Dermis microvascular lymphatic vessel endothelial cell (primary cell): ENCODE measurements at places on chromosomes 1 and 21. TPM values are rescaled to one million over a fixed set of nuclear protein-coding genes. Genes with fewer than 3 reads are reported as not detected.

GRCh38 chr1:162570718-162571117 is 9.2 kb downstream of the UAP1 start:
- DNase-seq = no peak

DNA sequence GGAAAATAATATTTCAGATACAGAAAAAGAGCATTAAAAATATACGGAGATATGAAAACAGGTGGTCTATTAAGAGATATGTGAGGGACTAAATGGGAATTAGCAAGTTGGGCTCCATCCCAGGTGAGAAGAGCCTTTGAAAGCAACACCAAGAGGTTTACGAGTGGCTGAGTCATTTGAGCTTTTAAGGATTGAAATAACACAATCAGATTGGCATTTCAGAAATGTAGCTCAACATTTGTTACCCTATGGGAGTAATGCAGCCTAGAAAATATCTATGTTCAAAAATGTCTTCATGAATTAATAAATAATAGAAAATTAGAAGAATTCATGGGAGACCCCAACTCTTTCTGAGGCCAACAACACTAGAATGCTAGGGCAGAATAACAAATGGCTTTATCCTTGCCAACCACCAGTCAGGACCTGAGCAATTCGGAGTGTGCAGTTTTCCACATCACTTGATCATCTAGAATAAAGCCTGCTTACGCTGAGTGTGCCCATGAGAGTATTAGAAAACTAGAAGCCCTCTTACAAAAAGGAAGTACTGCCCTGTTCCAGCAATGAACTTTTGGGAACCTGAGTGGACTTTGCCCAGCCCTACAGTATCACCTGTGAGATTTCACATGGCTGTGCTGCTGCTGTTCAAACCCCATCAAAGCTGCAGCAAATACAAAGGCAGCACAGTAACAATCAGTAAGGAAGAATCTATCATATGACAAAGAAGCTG is 538.0 kb upstream of the CAMK1G start:
- no peak for DNase-seq

SPRR1B gene
- total RNA-seq = not detected in 2 replicates

PLA2G2D gene
- not detected in 2 replicates for total RNA-seq

IGSF3 gene
- 28.4 and 53.7 TPM in 2 replicates for total RNA-seq
